Myocyte (in vitro differentiated cells): ENCODE measurements at places on chromosomes 2 and 18. TPM values are rescaled to one million over a fixed set of nuclear protein-coding genes. Genes with fewer than 3 reads are reported as not detected.

DNA sequence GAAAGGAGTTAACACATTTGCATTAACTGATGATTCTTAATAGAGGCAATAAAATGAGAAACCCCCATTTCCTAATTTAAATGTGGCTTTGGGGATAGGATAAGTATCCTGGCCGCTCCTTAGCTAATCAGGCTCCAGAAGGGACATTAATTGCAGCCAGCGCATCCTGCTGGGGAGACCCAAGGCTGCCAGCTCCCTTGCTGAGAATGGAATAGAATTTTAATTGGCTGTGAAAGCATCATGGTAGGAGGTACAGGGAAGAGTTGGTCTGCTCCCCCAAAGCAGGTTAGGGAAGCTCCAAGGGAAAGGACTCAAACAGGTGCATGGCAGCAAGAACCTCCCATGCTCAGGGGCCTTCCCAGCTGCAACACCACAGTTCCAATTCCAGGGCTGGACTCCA, 71.4 kb downstream of the MARCHF4 start:
- no peak for DNase-seq

HOXD13 gene
- total RNA-seq, result not detected in 2 replicates

GRCh38 chr2:223081789-223082188, 29.8 kb downstream of the KCNE4 start:
- no peak for DNase-seq

POTEJ gene
- total RNA-seq, result not detected in 2 replicates

HOXD10 gene
- not detected in 2 replicates for total RNA-seq

DNA sequence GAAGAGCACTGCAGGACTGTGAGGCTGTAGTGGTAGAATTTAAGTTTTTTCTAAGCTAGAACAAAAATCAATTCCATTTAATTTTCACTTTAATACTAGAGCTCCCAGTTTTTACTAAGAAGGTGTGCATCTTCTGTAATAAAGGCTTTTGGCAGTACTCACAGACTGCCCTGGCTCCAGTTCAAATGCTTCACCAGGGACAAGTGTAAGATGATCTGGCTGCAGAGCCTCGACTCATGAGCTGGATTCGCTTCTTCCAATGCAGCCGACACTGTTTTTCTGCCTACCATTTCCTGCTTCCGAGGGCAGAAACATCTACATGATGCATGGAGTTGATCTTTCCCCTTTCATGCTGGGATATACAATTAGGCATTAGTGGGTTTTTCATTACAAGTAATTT, 87.0 kb downstream of the FARSB start:
- peak; percentile 81 for DNase-seq

DNA sequence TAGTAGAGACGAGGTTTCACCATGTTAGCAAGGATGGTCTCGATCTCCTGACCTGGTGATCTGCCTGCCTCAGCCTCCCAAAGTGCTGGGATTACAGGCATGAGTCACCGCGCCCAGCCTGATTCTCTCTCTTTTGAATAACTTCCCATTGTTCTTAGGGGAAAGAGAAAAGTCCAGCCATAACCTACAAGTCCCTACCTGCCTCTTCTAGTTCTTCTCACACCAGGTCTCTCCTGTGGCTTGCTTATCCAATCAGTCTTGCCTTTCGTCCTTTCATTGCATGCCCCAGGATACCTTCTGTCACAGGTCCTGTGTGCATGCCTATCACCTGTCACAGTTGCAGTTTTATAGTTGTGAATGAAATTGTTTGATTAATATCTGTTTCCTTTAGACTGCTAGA, 148.1 kb downstream of the SLC4A3 start:
- no peak for DNase-seq

DNA sequence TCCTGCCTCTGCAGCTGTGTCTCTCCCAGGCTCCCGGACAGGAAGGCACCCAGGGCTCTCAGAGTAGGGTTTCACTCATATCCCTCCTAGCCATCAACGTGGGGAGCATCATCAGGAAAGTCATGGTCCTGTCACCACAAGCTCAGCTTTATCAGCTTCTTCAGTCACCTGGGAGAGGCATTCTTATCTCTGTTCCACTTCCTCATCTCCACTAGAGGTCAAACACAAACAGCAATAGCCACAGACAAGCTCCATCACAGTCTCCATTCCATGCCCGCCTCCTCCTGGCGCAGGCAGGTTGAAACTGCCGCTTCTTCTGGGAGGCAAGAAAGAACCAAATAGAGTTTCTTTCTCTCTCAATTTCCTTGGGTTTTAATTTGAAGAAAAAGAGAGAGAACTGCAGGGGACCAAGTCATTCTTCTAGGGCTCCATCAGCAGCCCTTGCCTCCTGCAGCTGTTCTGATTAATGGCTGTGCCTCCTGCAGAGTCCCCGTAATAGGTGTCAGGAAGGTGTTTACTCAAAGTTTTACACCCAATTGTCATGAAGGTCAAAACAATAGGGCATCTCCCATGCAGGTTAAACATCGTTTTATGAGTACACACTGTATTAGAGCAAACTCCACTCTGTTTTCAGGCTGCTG, 377.9 kb downstream of the TMEM182 start:
- no peak for DNase-seq

DNA sequence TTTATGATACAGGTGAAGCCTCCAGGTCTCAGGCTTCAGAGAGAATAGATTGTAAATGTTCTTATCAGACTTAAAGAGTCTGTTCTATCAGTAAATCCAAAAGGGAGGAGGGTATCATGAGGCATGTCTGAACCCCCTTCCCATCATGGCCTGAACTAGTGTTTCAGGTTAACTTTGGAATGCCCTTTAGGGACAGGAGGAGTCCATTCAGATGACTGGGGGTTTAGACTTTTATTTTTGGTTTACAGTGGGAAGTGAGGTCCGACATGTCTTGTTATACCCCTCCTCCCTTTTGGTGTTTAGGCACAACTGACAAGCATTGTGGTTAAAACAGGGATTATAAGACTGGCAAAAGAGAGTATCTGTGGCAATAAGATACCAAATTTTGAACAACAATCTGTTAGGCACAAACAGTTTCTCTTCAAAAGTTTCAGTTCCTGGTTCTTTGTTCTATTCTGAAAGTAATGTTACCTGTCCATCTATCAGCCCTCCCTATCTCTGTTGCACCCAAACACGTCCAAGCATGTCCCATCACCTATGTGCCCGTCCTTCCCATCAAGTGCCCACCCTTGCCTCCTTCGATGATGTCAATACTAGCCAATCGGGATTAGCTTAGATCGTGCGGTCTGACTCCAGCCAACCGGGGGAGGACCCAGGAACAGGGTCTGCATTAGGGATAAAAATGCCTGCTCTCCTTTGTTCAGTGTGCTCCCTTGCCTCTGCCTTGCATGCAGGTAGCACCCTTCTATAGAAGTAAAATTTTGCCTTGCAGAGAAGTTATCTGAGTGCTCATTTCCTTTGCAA, 16.4 kb downstream of the TCF23 start:
- no peak for DNase-seq

DNA sequence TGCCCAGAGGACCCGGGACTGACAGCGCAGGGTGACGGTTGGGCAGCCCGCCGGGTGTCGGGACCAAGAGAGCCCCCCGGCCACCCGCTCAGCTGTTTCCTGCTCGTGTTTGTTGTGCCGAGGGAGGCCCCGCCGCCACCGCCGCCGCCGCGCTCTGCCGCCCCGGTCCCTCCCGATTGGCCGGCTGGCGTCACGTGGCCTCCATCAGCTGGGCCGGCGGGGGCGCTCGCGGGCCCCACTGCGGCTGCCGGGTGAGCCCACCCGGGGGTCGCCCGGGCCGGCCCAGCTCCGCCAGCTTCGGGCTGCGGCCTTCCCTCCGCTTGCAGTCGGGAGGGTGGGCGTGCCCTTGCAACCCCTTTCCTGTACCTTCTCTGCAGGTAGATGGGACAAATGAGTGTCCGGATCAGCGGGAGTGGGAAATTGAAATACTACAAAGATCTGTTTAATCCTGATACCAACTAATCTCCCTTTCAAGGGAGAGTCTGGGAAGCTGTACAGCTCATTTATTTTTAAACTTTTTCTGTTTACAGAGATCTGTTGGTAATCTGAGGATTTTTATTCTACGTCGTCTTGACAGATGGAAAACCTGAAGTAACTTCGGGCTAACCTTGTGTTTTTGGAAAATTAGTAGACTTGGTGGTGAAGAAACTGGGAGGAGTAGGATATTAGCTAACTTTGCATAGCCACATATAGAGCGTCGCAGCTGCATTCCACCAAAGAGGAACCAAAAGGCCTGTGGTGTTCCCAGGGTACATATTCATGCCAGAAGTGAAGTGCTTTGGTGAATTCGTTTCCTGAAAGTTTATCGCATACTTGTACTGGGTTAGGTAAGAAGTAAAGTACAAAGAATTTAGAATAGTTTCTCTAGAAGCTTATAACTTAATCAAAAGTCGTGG, 1.2 kb downstream of the YPEL5 start:
- peak; percentile 75 for DNase-seq

GRCh38 chr18:78199611-78200010, 780.0 kb upstream of the SALL3 start:
- DNase-seq, result no peak

GRCh38 chr2:160381425-160381951, 112.1 kb downstream of the RBMS1 start:
- DNase-seq, result no peak

- DNase-seq, result no peak
These were observed 23.4 kb downstream of the ARHGAP15 start for GRCh38 chr2:143152637-143153036.

SATB2 gene
- total RNA-seq, result 8.1 and 9.9 TPM in 2 replicates

- DNase-seq, result no peak
These were observed 652 bp downstream of the GCA start for GRCh38 chr2:162344617-162344950.

DNA sequence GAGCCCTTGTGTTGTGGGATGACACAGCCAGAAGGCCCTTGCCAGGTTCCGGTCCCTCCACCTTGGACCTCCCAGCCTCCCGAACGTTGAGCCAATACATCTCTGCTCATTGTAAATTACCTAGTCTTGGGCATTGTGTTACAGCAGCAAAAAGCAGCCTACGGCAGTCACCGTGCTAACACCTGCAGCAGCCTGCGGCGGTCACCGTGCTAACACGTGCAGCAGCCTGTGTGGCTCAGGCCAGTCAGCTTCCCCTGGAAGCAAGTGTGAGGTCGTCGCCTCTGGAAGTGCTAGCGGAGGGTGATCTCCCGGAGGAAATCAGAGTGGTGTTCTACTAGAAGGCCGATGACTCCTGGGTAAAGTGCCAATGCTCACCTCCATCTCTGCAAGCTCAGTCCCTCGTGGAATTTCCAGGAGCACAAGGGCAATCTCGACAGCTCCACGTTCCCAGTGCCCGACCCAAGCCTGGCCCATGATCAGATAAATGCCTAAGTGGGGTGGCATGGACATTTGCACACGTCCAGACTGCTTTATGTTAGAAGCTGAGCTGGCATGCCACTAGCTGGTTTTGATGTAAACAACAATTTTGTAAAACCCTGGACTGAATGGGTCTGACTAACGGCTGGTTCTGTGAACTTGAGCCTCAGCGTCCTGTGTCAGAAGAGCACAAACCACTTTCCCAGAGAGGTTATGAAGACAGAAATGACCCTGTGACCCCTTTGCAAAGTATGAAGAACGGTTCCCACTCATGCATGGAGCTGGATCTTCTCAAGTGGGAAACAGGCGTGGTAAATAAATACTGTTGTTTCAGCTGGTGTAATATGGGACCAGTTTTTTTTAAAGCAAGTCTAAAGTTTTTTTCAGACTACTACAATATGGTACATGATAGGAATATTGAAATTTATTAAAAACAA, 11.4 kb upstream of the CNDP1 start:
- DNase-seq, result no peak

YES1 gene
- 124 and 157 TPM in 2 replicates for total RNA-seq

TDRD15 gene
- total RNA-seq, result not detected in 2 replicates

- no peak for DNase-seq
These were observed 37.1 kb downstream of the TACR1 start for GRCh38 chr2:75162259-75162658.

GRCh38 chr18:62569081-62569655, 46.3 kb downstream of the ZCCHC2 start:
- DNase-seq, result no peak

AOX1 gene
- 4.9 and 5.9 TPM in 2 replicates for total RNA-seq

DNA sequence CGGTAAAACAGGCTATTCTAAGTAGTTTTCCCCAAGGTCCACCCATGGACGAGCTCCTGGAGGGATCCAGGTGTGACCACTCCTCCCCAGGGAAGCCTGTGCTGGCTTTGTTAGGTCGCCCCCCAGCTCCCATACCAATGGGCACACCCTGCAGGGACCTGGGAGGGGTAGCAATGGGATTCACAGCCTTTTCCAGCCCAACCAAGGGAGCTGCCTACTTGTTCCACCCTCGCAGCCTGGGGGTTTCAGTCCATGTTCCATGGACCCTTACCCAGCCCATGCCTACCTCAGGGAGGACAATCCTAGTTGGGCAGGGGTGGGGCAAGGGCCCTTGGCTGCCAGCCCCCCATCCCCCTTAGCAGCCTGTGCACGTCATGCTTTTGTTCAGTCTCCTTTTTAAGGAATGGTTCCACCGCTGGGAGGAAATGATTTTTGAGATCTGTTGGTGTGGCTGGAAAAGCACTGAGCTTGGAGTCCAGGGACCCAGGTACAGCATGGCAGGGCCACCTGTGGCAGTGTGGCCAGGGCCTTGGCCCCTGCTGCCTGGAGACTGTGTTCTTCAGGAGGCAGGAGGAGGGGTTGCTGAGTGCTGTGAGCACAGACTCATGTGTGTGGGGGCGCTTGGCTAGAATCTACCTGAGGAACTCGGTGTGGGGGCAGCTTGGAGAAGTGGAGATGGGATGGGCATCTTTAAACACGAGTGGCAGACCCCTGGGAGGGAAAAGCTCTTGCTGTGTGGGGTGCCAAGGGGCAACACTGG, 166.8 kb downstream of the TWIST2 start:
- DNase-seq, result no peak

DNA sequence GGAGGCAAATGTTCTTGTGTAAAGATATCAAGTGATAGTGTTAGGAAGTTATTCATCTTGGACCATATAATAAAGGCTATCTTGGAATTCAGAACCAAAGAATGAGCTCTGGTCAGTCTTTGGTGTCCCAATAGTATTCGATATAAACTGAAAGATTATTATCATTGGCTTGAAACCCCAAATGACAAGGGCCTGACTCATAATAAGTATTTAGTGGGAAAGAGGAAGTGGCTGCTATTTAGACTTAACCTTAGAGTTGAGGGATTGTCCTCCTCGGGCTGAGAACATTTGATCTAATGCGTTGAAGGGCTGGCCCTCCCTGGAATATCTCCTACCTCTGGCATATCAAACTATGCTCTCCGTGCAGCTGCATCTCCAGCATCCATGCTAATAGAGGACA, 67.5 kb downstream of the CDH20 start:
- DNase-seq, result no peak

- DNase-seq, result peak; percentile 21
These were observed 1.3 kb upstream of the GREB1 start for GRCh38 chr2:11532416-11533055.

- no peak for DNase-seq
These were observed 101.6 kb upstream of the MAP4K3 start for GRCh38 chr2:39538718-39539117.

DYNAP gene
- not detected in 2 replicates for total RNA-seq

DNA sequence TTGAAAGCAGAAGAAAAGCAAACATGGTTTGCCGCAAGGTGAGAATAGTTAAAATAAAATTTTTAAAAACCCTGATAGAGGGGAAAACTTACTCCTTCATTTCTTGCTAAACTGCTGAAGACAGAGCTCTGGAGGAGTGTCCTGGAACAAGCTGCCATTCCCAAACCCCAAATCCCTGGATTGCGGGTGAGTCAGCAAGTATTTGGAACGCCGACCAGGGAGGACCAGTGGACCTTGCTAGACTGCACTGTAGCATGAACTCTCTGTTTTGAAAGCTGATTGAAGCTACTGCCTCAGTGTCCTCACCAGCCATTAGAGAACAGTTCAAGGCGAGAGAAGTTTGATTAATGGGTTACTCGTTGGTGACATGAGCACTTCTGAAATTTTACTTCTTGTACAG, 99.4 kb upstream of the RASGRP3 start:
- DNase-seq, result peak; percentile 72

FNDC4 gene
- 6.1 and 6.2 TPM in 2 replicates for total RNA-seq

- DNase-seq, result no peak
These were observed 10.5 kb downstream of the CCDC88A start for GRCh38 chr2:55408918-55409868.
